Occipital lobe (tissue), 3 donors: ENCODE measurements at places on chromosomes 5 and 9.

- DNase-seq: no peak
Observed at GRCh38 chr5:179758955-179759354, 26.3 kb downstream of the MAML1 start.

- DNase-seq: no peak
Observed at GRCh38 chr5:132427281-132428146, 58.0 kb downstream of the SLC22A5 start.

DNA sequence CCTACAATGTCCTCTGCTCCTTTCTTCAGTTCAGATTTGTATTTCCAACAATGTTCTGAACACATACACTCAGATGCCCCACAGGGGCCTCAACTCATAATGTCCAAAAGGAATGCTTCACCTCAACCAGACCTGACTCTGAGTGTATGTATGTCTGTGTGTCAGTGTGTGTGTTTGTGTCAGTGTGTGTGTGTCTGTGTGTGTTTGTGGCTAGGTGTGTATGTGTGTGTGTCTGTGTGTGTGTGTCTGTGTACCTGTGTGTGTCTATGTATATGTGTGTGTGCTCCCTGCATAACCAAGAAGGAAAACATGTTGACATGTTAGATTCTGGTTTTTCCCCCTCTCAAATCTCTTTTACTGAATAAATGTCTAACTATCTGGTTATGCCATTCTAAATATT, 87.3 kb upstream of the PCSK1 start:
- no peak for DNase-seq

GRCh38 chr5:158755986-158756385, 343.7 kb downstream of the EBF1 start:
- no peak for DNase-seq

GRCh38 chr5:151214614-151215545, 9.0 kb downstream of the CCDC69 start:
- DNase-seq: no peak

GRCh38 chr5:16981700-16982099, 45.6 kb upstream of the MYO10 start:
- DNase-seq: no peak

DNA sequence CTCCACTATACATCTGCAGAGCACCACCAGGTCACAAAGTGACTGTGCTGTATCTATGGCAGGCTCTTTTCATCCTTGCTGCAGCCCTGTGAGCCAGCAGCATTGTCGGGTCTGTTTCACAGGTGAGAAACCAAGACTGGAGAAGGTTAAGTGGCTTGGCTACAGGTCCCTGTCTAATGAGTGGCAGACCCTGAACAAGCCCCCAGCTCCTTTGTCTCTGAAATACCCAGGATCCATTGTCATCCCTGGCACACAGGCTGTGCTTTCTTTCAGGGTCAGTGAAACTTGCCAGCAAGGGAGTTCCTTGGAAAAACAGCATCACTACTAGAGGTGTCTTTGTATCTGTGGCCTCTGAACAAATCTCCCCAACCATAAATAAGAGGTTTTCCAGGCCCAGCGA, 27.6 kb upstream of the CXCL14 start:
- no peak for DNase-seq

GRCh38 chr9:110942522-110942921, 95.7 kb downstream of the LPAR1 start:
- no peak for DNase-seq

DNA sequence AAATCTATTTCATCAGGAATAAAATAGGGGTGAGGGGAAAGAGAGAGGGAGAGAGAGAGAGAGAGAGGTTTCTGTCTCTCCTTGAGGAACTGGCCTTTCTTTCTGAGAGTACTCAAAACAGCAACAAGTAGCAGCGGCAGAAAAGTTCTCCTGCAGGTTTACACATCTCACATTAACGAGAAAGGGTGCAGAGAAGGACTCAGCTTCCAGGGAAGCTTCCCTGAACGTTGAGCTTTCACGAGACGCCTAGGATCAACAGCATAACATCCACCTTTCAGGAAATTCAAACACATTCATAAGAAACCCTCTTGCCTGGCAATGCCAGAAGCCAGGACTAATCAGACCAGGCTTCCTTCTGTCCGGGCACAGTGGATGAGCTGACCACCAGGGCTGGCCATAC, 162.9 kb downstream of the ZDHHC21 start:
- no peak for DNase-seq

DNA sequence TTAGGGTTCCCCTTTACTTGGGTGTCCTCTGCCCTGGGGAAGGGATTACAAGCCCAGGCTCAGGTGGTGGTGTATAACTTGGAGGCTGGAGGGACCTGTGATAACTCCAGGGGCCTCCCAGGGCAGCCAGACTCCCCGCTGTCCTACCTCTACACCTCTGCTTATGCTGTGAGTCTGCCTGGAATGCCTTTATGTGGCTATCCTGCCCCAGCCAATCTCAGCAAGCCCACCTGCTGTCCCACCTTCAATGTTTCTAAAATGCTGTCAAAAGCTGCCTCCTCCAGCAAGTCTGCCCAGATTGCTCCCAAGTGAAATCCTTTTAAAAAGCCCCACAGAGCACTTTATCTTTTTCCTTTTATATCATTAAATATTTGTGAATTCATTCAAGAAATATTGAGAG, 39.3 kb downstream of the DAB2IP start:
- no peak for DNase-seq

- DNase-seq: no peak
Observed at GRCh38 chr5:152427721-152428120, 22.6 kb upstream of the NMUR2 start.

DNA sequence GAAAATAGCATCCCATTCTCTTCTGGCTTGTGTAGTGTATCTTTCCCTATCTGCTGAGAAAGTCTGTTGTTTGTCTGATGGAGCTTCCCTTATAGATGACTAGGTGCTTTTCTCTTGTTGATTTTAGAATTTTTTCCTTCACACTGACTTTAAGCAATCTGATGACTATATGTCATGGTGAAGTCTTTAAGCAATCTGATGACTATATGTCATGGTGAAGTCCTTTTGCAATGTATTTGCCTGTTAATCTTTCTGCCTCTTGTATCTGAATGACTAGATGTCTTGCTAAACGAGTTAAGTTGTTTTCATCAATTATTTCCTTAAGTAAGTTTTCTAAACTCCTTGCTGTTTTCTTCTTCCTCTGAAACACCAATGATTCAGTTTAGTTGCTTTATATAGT, 80.5 kb downstream of the RNF130 start:
- no peak for DNase-seq

- no peak for DNase-seq
Observed at GRCh38 chr5:135253601-135254178, 145.3 kb downstream of the MACROH2A1 start.

DNA sequence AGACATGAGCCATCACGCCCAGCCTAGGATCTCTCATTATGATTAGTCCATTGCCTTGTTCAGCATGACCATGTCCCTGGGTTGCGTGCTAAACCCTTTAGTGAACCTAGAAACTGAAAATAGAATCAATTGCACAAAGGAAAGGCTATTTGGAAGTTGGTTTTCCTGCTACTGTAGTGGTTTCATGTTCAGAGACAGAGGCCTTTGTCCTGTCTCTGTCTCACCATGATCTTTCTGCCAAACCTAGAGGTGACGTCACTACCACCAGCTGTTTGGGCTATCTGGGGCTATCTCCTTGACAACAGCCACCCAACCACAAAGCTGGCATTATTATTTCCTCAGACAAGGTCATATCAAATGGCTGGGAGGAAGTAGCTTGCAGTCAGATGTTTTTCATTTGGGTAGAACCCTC, 4.0 kb upstream of the CDK5RAP2 start:
- DNase-seq: peak; percentile 71

- DNase-seq: no peak
Observed at GRCh38 chr5:113166852-113167366, 190.3 kb downstream of the DCP2 start.

- no peak for DNase-seq
Observed at GRCh38 chr9:99044827-99045226, 60.1 kb upstream of the TGFBR1 start.

DNA sequence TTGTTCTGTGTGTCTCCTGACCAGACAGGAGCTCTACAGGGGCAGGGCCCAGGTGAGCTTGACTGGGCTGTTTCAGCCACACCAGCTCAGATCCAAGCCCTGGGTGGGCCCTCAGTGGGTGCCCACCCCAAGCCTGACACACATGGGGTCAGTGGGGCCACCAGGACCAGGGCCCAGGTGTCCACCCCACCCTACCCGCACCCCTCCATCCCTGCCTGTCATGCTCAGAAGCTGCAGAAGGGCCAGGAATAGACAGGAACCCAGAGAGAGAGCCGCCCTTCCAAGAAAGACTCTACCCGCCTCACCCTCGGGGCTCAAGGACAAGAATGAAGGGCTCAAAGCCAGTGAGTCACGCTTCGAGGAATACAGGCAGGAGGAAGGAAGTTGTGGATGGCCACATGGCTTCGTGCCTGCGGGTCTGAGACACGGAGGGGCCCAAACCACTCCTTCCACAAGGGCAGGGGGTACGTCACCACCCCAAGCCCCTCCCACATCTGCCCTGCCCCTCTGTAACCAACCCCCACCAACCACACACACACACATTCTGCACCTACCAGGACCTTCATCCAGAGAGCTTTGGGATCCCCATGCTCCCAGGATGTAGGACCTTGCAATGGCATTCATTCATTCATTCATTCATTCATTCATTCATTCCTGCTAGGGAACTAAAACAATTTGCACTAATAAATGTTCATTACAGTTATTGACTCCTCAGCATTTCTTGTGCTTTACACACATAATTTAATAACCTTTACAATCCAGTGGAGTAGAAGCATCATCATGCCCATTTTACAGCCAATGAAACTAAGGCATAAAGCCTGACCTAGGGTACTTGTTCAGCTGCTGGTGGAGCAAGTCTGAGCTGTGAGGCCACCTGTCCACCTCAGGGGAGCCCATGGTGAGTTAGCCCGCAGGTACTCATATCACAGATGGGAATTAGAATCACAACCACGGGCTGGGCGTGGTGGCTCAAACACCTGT, 55.9 kb upstream of the STXBP1 start:
- no peak for DNase-seq

GRCh38 chr5:148794275-148794674, 32.1 kb upstream of the ADRB2 start:
- no peak for DNase-seq

- DNase-seq: no peak
Observed at GRCh38 chr9:65449423-65449822, 164.4 kb upstream of the FOXD4L5 start.

GRCh38 chr9:12933957-12934356, 159.1 kb downstream of the LURAP1L start:
- no peak for DNase-seq

- DNase-seq: no peak
Observed at GRCh38 chr9:34578241-34579103, 11.1 kb downstream of the CNTFR start.

GRCh38 chr9:124320062-124320973, 62.6 kb downstream of the NEK6 start:
- peak; percentile 27 for DNase-seq
